Omental fat pad (tissue), 4 donors: ENCODE measurements at places on chromosomes 6 and 20. TPM values are rescaled to one million over a fixed set of nuclear protein-coding genes. Genes with fewer than 3 reads are reported as not detected.

RGS19 gene
- 14.0 TPM for total RNA-seq

MRPL2 gene
- total RNA-seq, result 22.6 TPM

SYCP2 gene
- total RNA-seq, result 2.8 TPM

- DNase-seq, result no peak
These were observed 95.2 kb downstream of the YTHDF1 start for GRCh38 chr20:63120808-63121090.

- no peak for DNase-seq
These were observed 909 bp upstream of the NUDT3 start for GRCh38 chr6:34393191-34393965.
